ENCODE measurements at places on chromosomes 16 and 17. TPM values are rescaled to one million over a fixed set of nuclear protein-coding genes. Genes with fewer than 3 reads are reported as not detected.

GRCh38 chr17:29625037-29625750 is 2.5 kb upstream of the CORO6 start:
- DNase-seq = peak; percentile 78

DNA sequence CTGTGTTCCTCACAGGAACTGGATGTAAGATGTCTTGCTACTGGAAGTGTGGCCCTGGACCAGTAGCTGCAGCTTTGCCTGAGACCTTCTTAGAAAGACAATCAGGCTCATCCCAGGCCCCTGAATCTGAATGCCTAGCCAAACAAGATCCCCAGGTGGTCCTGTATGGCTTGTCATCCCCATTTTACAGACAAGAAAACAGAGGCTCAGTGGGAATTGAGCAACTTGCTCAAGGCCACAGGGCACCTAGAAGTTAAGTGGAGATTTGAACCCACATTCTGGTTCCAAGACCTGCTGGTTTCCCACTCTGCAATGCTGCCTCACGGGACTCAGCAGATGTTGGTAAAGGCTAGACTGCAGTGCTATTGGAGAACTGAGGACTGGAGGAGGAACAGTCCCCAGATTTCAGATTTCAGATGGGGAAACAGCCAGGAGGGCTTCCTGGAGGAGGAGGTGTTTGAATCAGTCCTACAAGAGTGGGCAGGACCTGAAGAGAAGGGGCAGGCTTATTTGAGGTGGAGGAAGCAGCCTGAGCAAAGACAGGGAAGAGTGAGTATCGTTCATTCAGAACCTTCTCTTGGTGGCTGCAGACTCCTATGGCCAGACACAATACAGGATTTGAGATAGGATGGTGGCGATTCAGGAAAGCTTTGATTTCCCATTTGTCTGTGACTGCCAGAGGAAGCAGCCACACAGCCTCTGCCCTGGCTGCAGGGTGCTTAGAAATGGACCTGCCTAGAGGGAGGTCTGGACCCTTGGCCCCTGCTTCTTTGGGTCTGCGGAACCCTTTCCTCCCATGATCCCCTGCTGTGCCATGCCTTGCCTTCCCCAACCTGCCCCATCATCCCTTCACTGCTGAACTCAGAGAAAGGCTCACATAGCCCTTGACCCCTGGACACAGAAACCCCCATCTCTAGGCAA is 233.4 kb upstream of the NLRP1 start:
- DNase-seq = no peak

The RNF157 gene
- total RNA-seq = 11.2 TPM

DNA sequence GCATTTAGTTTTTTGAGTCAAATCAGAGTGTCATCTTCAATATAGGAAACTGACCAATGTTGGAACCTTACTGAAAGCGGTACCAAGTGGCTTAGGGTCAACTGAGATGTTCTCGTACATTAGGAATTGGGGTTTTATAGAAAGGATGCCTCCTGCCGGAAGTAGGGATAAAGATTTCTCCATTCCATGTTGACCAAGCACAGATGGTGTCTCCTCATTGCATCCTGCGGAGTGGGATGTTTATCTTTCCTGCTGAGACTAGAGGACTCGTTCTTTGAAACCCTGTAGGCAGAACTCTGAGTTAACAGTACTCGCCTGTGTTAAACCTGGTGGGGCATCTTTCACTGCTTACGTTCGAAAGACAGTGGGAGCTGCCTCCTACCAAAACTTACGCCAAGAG is 1.4 kb downstream of the SHISA6 start:
- DNase-seq = peak; percentile 42

- DNase-seq = no peak
Observed at GRCh38 chr16:81904320-81904719, 107.0 kb downstream of the SDR42E1 start.

DNA sequence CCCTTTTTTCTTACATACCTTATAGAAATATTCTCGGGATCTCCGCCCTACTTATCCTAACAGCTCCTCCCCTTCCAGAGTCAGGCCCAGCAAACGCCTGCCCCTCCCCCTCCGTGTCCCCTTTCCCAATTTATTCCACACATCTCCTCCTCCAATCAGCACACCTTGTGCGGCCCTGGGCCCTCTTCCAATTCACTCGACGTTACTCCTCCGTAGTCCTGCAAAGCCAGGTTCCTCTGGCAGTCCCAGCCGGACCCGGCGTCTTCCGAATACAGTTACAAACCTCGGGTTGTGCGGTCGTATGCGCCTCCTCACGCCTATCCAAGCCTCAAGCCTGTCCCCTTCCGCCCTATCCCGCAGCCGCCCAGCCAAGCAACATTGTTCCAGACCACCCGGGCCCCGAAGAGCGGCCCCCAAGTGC is 677 bp downstream of the CBX1 start:
- peak; percentile 94 for DNase-seq

The CDH16 gene
- total RNA-seq = not detected

The CFAP119 gene
- total RNA-seq = 12.6 TPM

The SALL1 gene
- 111 TPM for total RNA-seq

The NHLRC4 gene
- total RNA-seq = 1.1 TPM

DNA sequence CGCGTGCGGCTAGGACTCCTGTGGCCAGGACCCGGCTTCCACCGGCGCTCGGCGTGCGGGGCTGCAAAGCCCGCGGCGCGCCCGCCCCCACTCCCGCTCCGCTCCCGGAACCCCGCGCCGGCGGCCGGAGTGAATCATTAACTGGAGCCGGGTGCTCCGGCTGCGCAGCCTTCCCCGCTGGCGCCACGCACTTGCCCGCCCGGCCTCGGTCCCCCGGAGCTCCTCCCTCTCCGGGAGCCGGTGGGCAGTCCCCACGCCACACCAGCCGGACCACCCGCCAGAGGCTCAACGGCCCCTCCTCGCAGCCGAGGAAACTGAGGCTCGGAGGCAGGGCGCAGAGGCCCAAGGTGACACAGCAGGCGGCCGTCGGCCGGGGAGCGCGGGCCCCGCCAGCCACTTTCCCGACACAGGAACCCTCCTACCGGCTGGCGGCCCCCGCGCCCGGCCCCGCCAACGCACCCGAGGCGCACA is 580 bp downstream of the BCAR1 start:
- peak; percentile 73 for DNase-seq

- peak; percentile 45 for DNase-seq
Observed at GRCh38 chr17:16923904-16924695, 47.8 kb downstream of the TNFRSF13B start.

The EPN3 gene
- not detected for total RNA-seq

The RPGRIP1L gene
- total RNA-seq = 15.9 TPM

DNA sequence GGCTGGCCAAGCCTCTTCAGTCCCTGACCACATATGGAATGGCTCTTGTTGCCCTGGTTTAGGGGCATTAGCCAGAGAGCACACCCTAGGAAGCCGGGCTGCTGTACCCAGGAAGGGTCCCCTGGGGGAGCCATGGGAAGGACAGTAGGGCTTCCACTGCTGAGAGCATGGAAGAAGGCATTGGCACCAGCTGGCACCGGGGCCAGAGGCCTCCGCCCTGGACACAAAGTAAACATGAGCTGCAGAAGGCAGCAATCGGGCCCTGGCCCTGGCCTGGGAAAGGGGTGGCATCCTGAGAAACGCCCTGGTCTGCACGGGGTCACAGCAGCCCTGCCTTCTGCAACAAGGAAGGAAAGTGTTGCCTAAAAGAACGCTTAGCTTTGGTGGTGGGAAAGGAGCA is 49.4 kb downstream of the VAC14 start:
- DNase-seq = no peak

DNA sequence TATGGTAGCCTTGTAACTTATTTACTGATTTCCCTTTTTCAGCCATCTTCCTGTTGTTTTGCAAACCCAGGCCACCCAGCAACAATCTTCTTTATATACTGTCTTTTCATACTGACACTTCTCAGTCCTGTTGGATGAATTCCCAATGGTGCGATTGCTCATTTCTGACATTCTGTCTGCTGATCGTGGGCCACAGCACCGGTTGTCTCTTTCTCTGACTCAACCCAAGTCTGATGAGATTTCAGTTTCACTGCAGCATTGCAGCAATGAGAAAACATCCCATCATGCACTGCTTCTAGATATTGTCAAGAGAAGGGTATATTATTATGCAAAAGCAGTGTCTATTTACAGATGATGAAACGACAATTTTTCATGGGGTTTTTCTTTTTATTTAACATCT is 349.2 kb upstream of the HSBP1 start:
- no peak for DNase-seq

DNA sequence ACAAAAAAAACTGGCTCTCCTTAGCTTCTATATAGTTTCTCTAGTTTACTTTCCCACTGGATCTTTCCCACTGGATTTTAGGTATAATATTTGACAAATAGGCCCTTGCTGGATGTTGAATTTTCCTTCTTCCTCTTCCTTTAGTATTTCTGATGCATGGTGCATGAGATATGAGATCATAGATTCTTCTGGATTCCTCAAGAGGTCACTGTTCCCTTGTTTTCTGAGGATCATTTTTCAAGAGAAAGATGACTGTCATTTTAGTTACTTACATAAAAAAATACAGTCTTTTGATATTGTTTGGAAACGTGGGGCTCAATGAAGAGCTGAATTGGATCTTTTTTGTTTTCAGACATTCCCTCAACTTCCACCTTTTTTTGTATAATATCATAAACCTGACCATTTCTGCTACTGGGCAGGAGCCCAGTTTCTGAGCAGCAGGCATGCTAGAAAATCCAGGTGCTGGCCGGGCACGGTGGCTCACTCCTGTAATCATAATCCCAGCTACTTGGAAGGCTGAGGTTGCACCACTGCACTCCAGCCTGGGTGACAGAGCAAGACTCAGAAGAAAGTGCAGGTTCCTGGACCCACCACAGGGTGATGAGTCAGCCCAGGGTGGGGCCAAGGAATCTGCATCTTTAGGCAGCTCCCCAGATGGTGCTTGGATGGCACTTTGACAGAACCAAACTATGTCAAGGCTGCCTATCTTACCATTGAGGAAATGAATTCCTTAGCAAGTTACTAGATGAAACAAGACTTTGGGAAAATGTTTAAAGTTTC is 70.3 kb downstream of the SDR42E1 start:
- peak; percentile 61 for DNase-seq

The DHRS7C gene
- not detected for total RNA-seq

The GPR179 gene
- total RNA-seq = not detected

DNA sequence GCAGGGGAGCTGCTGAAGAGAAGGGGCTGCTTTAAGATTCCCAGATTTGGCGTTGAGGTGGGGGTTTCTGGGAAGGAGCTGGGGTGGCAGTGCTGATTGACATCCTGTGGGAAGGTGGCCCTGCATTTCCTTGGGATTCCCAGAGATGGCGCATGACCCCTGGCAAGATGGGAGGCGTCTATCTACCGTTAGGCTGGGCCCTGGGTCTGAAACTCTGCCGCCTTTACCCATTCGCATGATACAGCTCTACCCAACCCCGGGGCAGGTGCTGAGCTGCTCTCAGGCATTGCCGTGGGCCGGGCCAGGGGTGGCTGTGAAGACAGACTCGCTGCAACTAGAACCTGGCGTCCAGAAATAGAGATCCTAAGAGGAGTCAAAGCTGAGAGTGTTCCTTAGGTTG is 9.9 kb upstream of the MVD start:
- peak; percentile 88 for DNase-seq

The DHRS11 gene
- 25.3 TPM for total RNA-seq

DNA sequence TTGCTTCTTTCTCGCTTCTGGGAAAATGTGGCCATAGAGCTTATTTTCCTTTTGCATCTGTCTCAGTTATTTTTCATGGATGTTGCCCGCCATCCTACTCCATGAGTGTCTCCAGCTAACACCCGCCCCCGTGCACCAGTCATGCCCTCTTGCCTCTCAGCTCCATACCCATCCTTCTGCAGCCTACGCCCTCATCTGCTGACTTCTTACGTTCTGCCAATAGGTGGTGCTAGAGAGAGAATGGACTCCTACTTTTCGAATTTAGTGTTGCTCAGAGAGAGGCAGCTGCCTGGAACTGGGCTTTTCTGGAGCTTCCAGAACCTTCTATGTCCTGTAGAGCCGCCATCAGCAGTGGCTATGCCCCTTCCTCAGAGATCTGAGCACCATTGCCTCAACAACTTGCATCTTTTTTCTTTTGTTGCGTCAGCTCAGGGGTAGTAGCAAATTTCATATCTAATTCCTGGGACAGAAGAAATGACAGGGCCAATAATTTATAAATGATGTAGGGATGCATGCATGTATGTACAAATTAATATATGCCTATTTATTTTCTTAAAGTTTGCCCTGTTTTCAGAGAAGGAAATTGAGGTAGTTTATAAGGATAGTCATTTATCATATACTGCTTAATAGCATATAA is 119.7 kb upstream of the MYOCD start:
- peak; percentile 89 for DNase-seq

DNA sequence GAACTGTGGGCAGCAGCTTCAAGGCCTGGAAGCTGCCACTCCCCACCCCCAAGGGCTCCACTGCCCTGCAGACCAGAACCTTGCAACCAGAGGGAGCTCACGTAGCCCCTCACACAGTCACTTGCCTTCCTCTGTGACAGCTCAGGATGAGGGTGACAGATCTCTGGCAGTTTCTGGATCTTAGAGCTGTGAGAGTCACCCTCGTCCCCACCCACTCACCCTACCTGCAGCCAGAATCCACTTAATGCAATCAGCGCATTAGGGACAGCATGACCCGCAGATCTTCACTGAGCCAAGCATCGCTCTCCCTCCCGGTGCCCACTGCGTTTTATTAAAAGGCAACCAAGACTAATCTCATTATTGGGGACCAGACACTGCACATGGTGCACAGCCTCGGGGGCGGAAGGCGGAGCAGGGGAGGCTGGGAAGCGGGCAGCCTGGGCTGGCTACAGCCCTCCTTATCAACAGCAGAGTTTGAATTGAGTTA is 3.5 kb downstream of the CYB561 start:
- peak; percentile 82 for DNase-seq

DNA sequence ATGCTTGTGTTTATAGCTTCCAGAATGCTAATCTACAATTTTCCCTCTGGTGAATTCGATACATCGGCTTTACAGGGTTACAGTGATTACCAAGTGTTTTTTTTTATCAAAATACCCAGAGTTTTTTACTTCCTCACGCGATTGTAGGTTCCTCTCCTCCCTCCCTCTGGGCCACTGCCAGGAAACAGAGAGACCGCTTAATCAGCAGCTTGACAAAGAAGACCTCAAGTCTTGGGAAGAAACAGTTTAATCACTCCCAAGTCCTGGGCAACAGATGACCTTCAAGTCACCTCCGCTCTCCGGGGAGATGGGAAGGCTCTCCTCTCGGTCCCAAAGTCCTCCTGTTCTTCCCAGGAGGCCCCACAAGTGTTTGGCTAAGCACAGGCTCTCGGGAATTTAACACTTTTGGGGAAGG is 23.5 kb downstream of the SMTNL2 start:
- peak; percentile 70 for DNase-seq

DNA sequence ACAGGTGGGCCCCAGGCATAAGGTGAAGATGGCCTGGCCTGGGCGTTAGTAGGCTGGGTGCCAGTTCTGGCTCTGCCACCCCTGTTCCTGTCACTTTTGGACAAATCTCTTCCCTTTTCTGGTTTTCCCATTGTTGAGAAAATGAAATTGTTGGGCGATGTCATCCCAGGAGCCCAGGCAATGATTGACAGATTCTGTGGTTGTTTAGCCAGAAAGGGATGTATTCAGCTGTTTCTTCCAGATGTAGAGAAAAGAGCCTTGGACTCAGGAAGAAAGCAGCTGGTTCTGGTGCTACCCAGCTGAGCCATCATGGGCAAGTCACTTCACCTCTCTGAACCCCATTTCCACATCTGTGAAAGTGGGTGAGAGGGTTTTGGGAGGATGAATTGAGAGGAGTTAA is 60.1 kb upstream of the MRTFB start:
- DNase-seq = no peak
